ENCODE measurements at places on chromosomes 11 and 22.

DNA sequence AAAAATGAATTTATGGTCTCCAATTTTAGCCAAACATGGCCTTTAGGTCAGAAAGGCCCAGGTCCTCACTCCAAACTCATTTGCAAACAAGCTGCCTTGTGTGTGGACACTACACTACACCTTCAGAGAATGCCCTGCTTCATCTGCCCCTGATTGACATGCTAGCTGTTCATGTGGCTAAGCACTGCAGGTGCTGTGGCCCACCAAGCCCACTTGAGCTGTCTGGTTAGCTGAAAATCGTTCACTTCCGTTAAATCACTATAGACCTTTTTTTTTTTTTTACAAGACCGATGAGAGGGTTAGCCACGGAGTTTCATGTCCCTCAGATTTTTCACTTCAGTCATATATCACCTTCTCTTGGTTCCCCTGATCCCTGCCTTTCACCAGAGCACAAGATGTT is 39.3 kb downstream of the NF2 start:
- no peak for DNase-seq

DNA sequence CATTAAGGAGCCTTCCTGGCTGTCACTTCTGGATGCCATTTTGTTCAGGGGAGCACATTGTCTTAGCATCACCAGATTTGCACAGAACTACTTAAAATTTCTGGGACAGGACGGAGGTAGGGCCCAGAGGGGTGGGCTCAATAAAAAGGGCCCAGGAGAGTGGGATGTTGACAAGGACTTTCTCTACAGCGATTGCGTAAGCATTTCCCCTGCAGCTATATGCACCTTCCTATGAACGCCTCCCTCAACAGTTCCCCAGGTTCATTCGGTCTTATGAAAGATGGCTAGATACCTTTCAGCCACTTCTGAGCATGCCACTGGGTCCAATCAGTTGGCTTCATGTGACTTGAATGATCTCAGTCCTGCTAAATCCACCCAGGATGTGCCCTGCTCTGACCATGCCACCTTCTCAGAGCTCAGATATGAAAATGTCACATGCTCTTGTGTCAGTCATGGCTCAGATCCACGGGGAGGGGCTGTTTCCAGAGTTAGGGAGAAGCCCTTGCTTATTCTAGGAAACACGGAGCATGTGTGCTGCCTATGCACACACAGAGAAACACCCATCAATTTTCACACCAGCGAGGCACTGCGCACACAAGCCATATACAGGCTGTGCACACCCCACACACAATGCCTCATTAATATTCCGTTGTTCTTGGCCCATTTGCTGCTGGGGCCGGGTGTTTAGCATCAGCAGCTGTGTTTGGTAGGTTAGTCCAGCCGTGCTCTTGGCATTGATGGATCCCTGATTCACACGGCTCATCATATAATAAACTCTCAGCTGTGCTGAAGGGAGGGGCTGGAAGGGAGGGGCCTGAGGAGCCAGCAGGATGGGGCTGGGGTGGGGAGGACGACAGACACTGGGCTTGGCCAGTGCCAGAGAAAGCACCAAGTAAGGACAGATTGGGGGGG is 52.5 kb upstream of the NNMT start:
- DNase-seq, result no peak

- DNase-seq, result no peak
Observed at GRCh38 chr11:14331476-14332136, 27.4 kb downstream of the RRAS2 start.

- no peak for DNase-seq
Observed at GRCh38 chr11:83459798-83460197, 173.6 kb upstream of the CCDC90B start.

- peak; percentile 78 for DNase-seq
Observed at GRCh38 chr22:42444077-42444904, 12.1 kb upstream of the NFAM1 start.

GRCh38 chr11:130846606-130847005 is 69.7 kb downstream of the SNX19 start:
- DNase-seq, result no peak

DNA sequence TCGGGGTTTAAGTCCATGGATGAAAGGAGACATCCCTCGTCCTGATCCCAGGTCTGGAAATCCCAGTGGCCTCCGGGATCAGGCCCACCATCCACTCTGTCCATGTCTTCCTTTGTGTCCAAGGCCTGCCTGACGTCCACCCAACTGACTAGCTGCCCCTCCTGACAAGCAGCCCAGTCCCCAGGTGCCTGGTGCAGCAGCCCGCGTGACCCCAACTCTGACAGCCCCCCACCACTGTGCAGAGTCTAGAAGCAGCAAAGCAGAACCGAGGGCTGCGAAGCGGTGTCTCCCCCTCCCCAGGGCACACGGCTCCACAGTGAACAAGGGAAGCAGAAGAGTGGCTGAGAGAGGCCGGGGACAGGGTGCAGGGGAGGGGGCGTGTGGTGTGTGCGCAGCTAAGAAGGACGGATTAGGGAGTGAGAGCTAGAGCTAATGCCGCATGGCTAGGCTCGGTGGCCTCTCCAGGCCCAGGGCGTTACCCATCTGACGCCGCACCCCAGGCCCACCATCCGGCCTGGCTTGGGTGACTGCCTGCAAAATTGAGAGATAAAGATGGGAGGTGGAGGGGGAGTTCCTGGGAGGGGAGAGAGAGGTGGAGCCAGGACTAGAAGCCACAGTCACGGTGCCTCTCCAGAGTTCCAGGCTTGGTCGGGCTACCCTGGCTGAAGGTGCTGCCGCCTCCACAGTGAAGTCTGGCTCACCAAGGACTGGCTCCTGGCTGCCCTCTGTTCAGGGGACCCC is 16.6 kb upstream of the BAIAP2L2 start:
- no peak for DNase-seq

GRCh38 chr11:113189909-113190667 is 124.3 kb upstream of the TTC12 start:
- DNase-seq, result no peak

DNA sequence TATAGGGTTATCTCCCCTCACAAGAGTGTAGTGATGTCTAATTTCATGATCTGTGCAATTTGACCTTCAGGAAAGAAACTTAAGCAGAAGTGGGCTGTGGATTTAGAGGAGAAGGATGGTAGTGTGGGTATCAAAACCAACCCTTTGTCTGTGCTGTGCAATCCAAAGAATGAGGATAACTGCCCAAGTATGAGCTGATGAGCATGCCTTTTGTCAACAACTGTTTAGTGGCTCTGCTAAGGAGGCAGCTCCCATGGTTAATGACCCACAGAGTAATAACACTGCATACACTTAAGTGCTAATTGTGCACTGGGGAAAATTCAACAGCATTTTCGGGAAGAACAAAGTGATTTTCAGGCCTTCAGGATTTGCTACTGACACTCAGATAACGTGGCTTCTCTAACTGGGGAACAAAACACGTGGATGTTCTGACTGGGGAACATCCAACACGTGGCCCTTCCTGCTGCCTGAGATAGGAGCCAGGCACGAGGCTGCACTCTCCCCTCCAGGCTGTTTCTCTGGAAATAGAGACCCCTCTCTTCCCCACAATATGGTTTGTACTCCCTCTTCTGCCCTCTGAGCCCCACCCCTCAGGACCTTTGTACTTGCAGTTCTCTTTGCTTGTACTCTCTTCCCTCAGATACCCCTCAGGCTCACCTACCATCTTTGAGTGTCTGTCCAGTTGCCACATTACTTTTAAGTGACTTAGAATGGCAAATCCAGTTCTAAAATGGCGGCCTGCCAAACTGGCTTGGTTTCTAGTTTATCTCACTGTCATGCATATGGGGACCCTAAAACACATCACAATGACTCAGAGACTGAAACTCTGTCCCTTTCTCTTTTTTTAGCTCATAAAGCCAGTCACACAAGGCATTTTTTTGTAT is 234.9 kb upstream of the POU2AF2 start:
- DNase-seq, result no peak

DNA sequence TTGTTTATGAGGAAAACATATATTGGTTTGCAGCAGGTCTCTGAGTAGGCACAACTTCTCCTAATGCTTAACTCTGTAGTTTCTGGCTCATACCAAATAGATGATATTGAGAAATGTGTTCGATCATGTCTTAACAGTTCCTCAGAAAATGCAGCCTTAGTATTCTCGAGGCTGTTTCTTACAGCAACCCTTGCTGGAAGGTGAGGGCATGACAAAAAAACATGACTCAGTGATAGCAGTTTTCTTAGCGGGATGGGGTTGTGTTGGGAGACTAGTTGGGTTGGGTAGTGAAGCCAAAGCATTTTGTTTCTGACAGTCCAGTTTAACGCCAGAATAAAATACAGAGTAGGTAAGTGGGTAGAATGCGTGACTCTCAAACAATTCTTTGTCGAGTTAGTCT is 94.7 kb upstream of the PARVA start:
- no peak for DNase-seq

GRCh38 chr11:72072348-72072747 is 8.0 kb downstream of the NUMA1 start:
- DNase-seq, result no peak

DNA sequence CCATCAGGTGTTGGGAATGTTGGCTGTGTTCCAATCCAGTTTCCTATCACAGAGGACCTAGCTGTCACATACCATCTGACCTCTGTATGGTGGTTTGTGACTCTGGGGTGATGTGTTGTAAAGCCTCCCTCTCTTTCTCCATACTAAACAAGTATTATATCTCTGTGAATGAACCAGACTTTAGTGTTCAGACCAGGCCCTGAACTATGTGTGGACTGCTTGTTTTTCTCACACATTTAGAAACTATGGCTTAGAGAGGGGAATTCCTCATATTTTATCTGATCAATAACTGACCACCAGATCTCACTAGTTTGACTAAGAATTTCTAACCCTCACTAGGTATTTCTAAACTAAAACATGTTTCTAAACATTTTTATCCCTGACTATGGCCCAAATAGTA is 17.5 kb downstream of the NCR3LG1 start:
- no peak for DNase-seq

- peak; percentile 23 for DNase-seq
Observed at GRCh38 chr22:24106385-24107381, 74.6 kb upstream of the SUSD2 start.

GRCh38 chr22:36797374-36797773 is 19.5 kb downstream of the PVALB start:
- DNase-seq, result no peak

DNA sequence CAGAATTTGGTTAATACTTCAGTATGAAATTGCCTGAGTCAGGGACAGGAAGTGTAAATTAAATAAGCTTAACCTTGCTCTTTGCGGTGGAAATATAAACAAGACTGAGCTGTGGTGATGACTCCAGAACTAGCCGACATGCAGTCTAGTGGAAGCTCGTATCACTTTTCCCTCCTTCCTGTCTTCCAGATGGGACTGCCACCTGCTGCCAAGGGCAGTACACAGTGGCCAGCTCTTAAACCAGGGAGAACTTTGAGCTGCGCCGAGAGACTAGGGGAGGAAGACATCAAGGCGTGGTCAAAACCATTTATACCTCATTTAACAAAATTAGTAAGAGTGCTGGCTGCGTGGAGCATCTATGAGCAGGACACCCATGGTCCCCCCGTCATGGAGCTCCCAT is 31.3 kb upstream of the CTTN start:
- DNase-seq, result no peak

GRCh38 chr11:45560913-45561281 is 104.5 kb downstream of the CHST1 start:
- DNase-seq, result no peak

GRCh38 chr11:77441426-77441825 is 32.5 kb downstream of the PAK1 start:
- DNase-seq, result no peak

DNA sequence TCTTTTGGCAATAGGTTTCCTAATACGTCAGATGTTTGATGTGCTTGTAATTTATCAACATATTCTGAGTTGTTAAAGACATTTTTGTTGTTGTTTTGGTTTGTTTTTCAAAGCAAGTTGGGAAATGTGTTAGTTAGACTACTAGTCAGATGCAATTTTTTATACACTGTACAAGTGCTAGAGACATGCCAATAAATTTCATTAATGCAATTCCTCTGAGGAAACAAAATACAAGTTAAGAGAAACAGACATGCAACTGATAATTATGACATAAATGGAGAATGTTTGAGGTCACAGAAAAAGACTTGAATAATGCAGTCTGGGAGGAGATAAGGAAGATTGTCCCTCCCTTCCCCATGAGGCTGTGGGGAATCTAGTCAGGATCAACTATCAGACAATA is 5.9 kb downstream of the OR51T1 start:
- no peak for DNase-seq

- DNase-seq, result no peak
Observed at GRCh38 chr22:26169315-26170111, at the start of gene SEZ6L. TSS of gene SEZ6L (plus strand) at chr22:26169462. CDS start at chr22:26169670, 208 bp downstream.
